Hematopoietic multipotent progenitor cell treated with erythropoietin and hydrocortisone succinate and interleukin-3 and kit ligand, for 15 days (in vitro differentiated cells): ENCODE measurements at places on chromosomes 2 and 18.
A peak's percentile ranks its signal among the peaks of the same experiment; 100 is the strongest.

- DNase-seq = no peak
Measured at GRCh38 chr2:221999166-221999565, 299.6 kb downstream of the PAX3 start.

DNA sequence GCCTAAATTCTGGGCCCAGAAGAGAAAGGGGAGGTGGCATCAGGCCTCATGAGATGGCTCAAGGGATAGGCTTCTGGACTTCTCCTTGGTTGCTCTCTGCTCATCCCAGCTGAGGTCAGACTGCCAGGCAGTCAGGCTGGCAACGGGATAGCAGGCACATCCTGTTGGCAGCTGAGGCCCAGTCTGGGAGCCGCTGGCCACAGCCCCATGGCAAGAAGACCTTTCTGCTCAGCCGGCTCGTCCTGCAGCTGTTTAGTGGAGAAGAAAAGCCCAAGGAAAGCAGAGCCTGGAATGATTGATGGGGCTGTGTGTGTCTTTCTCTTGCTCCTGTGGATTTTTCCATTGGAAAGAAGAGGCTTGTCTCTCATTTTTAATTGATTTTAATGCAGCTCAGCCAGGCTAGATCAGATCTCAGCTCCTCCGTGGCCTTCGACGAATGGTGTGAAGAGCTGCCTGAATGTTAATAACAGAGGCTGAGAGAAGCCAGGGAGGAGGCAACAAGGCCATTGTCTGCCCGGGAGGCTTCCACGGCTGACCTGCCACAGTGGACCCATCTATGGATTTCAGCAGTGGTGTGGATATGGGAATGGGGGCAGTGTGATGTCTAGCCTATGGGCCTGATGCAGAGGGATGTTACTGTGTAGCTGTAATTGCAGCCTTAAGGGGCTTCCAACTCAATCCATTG, 99.5 kb downstream of the HS1BP3 start:
- no peak for DNase-seq

DNA sequence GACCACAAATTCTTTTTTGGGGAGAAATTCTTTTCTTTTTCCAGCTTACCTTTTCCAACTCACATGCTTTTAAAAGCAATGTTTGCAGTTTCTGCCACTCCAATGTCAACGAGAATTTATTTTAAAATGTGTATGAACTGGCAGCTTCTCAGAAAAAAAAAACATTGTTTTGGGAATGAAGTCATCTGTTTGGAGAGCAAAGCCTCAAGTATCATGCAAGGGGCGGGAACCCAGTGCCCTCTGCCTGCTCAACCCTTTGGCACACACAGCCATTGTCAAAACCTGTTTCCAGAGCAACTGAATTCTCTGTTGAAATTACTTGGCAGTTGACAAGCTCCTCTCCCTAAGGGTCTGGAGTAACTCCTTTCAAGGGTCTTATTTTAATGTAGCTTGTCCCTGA, 128.5 kb downstream of the QPCT start:
- DNase-seq = no peak

DNA sequence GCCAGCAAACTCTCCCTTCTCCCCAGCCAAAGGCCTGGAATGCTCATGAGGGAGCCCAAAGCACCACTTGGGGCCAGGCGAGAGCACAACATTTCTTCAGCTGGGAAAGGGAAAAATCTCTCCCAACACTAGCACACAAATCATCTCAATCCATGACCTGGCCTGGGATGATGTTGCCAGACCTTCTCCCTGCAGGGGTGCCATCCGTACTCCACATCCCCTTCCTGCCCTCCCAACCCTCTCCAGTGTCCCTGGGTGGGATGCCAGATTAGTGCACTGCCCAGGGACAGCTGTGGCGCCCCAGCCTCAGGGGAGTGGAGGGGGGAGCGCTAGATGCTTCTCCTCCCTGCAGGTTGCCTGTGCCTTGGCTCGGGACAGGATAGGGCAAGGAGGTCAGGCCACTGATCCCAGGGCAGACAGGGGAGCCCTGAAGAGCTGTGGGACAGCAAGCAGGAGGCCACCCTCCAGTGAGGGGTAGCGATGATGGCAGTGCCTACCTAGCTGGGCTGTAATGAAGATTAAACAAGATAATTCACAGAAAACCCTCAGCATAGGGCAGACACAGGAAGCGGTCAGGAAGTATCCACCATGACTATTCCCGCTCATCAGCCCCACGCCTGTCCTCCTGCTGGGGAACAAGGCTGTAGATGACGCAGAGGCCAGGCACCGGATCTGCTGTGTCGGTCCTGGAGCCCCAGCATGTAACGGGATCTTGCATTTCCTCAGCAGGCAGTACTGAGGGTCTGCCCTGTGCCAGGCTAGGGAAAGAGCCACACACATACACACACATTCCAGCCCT, 31.1 kb downstream of the SERTAD2 start:
- no peak for DNase-seq

DNA sequence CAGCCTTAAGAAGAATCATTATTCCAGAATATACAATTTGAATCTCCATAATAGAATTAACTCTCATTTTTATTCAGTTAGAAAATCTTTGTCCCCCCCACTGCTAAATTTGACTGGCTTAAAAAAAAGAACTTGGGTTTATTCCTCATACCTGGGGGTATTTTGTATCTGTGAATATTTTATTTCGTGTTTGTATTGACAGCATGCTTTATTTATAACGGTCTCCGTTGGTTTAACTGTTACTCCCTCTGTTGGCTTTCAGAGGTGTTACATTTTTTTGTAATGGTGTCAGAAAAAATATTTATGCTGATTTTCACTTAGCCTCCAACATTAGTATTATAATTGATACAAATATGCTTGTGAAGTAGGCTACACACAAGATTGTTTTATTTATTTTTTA, 109.1 kb downstream of the HAUS1 start:
- peak; percentile 54 for DNase-seq

DNA sequence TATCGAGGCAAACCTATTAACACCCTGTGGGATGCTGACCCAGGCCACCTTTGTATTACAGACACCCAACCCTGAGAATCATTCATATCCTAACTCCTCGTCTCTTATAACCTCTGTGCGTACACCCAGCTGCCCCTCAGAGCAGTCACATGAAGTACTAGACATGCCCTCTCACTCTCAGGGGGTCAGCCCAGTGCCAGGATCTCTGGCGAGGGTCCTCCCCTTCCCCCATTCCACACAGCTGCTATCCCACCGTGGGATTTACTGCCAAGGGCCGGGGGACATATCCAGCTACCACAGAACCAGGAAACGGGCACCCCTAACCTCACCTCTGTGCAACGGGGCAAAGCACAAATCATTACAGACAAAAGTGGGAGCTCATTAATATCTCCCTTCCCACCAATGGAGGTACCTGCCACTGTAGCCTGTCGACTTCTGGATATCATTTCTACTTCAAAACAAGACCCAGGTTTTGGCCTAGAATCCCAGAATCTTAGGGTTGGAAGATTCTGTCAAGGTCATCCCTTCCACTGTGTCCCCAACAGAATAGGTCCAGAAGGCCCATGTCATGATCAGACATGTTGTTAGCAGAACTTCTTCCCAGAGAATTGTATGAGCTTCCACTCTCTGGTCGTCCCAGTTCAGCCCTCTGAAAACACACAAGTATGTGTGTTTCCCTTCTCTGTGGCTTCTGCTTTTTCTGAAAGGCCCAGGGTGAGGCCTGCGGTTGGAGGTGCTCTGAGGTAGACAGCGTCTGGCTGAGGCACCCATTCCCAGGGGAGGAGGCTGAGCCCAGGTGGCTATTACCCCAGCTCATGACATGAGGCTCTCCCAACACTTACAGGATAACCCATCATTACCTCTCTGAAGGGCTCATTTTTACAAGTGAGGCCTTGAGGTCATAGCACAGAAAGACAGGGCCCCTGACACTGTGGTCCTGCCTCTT, 1.7 kb downstream of the TMBIM1 start:
- DNase-seq = peak; percentile 52

DNA sequence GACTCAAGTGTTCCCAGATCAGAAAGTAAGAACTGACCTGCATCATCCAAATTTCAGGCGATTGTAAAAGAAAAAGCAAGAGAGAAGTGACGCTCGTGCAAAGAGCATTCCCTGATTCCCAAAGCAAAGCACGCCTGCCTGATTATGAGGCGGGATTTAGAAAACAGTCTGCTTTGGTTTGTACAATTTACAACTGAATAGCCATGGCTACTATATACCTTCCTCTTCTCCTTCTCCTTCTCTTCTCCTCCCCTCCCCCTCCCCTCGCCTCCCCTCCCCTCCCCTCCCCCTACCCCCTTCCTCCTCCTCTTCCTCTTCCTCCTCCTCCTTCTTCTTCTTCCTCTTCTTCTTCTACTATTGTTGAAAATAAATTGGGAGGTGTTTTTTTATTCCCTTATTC, 782.9 kb downstream of the GALR1 start:
- no peak for DNase-seq

- no peak for DNase-seq
Measured at GRCh38 chr2:224850081-224850480, 133.9 kb upstream of the CCDC195 start.

GRCh38 chr2:29920631-29921559, 491 bp downstream of the ALK start:
- DNase-seq = no peak

DNA sequence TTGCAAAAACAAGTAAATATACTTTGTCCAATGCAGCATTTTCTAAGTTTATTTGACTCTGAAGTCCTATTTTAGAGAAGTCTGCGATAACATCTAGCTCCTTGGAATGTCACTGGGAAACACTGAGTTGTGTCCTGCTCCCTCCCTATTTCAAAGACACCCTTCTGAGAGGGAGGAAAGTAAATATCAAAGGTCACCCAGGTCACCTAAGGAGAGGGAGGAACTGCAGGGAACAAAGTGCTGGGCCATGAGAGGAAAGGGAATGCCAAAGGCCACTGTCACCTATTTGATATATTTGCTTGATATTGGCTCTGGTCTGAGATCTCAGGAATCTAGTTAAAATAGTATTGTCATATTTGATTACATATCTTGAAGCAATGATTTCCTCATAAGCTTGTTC, 201.3 kb downstream of the GCA start:
- DNase-seq = no peak

DNA sequence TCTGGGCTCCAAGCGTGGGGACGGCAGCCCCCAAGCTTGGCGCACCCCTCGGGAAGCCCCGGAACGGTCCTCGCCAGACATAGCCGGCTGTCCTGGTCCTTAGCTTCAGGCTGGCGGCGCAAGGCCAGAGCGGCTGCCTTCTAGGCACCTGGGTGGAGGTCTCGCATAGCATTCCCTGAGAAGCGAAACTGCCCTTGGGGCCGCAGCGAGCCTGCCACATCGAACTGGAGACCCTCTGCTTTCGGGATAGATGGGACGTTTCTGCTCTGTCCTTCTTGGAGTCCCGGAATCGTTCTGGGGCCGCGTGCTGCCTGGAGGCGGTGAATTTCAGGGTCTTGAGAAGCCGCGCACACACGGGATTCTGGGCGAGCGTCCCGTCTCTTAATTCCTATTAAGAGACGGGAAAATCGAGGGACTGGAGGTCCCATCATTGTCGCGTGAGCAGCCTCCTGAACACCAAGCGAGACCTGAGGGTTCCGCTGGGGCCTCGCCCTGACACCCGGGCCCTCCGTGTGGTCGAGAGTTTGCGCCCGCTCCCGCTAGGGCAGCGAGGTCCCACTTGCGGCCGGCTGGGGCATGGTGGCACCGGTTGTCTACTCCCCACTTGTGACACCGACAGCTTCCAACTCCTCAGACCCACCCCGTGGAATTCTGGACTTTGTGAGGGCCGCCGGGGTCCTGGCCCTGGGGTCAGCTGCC, 9.7 kb upstream of the EN1 start:
- no peak for DNase-seq

- no peak for DNase-seq
Measured at GRCh38 chr2:19352946-19353720, 5.3 kb downstream of the OSR1 start.

DNA sequence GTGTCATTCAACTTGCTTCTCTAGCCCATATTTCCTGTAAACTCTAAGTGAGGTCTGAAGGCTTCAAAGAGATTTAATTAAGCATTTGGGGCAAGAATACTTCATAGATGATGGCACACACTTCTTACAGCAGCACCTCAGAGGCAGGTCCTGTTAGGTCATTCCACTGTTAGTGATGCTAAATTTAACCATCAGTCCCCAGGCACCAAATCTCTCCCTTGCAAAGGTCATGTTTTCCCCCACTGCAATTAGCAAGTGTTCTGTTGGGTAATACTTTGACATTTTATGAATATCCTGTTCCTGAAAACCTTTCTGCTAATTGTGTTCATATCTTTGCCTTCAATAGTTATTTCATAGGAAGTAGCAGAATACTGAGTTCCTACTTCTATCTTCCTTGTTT, 117.0 kb downstream of the STK39 start:
- DNase-seq = no peak

GRCh38 chr2:230220347-230220969, 674 bp upstream of the SP110 start:
- no peak for DNase-seq
